ENCODE measurements at places on chromosomes 1 and 21.

GRCh38 chr21:45872902-45873301, 108.7 kb upstream of the COL6A1 start:
- DNase-seq: no peak

GRCh38 chr1:222791006-222791710, 23.7 kb upstream of the DISP1 start:
- no peak for DNase-seq

DNA sequence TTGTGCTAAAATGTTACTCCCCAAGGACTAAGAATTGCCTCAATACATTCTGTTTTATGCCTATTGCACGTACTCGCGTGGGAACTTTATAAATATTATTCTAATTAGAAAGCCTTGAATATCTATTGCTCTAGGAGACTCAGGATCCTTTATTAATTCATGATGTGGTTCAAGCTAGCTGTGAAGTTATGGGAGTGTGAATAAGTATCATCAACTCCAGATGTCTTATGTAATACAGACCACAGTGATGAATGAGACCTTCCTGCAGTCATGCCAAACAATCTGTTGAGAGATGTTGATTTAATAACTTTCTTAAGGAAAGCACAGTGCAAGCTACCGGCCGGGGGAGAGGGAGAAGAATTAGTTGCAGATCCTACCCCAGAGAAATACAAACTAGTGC, 519.2 kb upstream of the ZP4 start:
- no peak for DNase-seq

DNA sequence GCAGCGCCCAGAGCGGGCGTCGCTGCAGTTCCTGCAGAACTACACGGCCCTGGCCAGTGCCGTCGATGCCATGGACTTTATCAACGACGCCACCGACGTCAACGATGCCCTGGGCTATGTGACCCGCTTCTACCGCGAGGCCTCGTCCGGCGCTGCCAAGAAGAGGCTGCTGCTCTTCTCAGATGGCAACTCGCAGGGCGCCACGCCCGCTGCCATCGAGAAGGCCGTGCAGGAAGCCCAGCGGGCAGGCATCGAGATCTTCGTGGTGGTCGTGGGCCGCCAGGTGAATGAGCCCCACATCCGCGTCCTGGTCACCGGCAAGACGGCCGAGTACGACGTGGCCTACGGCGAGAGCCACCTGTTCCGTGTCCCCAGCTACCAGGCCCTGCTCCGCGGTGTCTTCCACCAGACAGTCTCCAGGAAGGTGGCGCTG, 22.0 kb downstream of the COL6A1 start:
- DNase-seq: no peak

- DNase-seq: no peak
These were observed 2.1 kb downstream of the ETV3 start for GRCh38 chr1:157136133-157136532.

DNA sequence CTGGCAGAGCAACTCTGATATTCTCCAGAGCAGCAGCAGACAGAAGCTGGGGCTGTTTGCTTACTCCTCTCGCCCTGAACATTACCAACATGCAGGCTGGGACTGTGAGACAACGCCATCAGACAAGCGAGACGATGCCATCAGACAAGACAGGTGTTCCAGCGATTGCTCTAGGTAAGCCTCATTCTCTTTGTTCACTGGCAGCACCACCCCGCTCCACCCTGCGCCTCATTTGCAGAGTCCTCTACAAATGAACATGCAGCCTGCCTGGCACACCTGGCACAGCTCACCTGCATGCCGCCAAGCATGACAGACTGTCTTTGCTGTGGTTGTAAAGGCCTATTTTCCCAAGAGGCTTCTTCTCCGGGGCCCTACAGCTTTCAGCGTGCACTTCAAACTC, 346.2 kb downstream of the SMYD3 start:
- DNase-seq: no peak
